Trophoblast cell (in vitro differentiated cells and primary cell): ENCODE measurements at places on chromosomes 5 and 9.

DNA sequence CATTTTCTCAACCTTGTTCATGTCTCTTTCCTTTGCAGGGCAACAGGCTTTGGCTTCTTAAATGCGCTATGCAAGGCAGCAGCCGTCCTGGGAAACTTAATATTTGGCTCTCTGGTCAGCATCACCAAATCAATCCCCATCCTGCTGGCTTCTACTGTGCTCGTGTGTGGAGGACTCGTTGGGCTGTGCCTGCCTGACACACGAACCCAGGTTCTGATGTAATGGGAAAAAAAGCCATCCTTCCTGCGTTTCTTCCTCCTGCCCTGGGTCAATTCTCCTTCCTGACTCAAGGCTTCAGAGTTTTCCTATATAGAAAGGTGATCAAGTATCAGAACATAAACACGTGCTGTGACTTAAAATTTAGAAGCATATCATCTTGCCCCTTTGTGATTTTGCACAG is 77.8 kb upstream of the IQGAP2 start:
- DNase-seq: no peak

GRCh38 chr5:75588666-75589065 is 22.6 kb upstream of the ANKDD1B start:
- no peak for DNase-seq

DNA sequence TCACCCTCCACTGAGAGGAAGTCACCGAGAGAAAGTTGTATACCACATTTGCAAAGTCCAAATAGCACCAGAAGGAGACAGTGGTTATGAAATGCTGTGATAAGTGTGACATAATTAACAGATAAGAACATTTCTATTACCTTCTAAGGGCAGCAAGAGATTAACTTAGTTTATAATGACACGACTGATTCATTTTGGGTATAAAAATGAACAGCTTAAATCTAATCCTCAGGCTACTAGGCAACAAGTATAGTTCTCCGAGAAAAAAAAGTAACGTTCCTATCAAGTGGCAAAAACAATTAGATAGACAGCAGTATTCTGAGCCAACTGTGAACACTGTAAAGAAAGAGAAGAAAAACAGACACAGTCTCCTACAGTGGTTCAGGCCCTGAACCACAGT is 431.2 kb upstream of the GRAMD2B start:
- DNase-seq: no peak

GRCh38 chr5:160167624-160168165 is 48.4 kb upstream of the PWWP2A start:
- peak; percentile 86 for DNase-seq

- DNase-seq: no peak
Measured at GRCh38 chr5:73529081-73529480, 30.8 kb downstream of the BTF3 start.

GRCh38 chr5:36442352-36442751 is 140.7 kb upstream of the RANBP3L start:
- DNase-seq: peak; percentile 99

- DNase-seq: no peak
Measured at GRCh38 chr5:120936652-120937051, 472.6 kb downstream of the PRR16 start.

GRCh38 chr5:116830079-116830478 is 255.5 kb upstream of the SEMA6A start:
- no peak for DNase-seq

- no peak for DNase-seq
Measured at GRCh38 chr9:123424552-123425225, 68.7 kb downstream of the CRB2 start.

DNA sequence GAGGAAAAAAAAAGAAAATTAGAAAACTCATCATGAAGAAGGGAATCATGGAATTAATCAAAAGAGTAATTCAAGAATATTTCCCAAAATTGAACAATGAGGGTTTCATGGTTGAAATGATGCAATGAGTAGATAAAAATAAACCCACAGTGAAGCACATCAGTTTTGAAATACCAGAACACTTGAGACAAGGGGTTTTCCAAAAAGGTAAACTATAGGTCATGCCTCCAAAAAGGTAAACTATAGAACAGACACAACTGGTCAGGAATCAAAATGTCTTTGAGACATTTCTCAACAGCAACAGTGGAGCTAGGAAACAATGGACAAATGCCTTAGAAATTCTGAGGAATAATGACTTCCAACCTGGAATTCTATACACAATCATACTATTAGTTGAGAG is 60.2 kb upstream of the PCSK5 start:
- DNase-seq: no peak

GRCh38 chr5:39040875-39041274 is 33.3 kb downstream of the RICTOR start:
- no peak for DNase-seq

- peak; percentile 22 for DNase-seq
Measured at GRCh38 chr9:133581513-133582343, 27.5 kb downstream of the FAM163B start.

- DNase-seq: no peak
Measured at GRCh38 chr5:14810282-14810681, 61.3 kb downstream of the ANKH start.

DNA sequence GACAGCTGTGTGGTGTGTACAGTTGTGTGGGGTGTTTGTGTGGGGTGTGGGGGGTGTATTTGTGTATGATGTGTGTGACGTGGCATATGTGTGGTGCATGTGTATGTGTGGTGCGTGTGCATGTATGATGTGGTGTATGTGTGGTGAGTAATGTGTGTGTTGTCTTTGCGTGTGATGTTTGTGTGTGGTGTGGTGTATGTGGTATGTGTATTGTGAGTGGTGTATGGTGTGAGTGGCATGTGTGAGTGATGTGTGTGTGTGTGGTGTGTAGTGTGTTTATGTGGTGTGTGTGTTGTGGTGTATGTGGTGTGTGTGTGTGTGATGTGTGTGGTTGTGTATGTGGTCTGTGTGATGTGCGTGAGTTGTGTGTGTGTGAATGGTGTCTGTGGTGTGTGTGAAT is 191.1 kb downstream of the MELK start:
- DNase-seq: no peak

DNA sequence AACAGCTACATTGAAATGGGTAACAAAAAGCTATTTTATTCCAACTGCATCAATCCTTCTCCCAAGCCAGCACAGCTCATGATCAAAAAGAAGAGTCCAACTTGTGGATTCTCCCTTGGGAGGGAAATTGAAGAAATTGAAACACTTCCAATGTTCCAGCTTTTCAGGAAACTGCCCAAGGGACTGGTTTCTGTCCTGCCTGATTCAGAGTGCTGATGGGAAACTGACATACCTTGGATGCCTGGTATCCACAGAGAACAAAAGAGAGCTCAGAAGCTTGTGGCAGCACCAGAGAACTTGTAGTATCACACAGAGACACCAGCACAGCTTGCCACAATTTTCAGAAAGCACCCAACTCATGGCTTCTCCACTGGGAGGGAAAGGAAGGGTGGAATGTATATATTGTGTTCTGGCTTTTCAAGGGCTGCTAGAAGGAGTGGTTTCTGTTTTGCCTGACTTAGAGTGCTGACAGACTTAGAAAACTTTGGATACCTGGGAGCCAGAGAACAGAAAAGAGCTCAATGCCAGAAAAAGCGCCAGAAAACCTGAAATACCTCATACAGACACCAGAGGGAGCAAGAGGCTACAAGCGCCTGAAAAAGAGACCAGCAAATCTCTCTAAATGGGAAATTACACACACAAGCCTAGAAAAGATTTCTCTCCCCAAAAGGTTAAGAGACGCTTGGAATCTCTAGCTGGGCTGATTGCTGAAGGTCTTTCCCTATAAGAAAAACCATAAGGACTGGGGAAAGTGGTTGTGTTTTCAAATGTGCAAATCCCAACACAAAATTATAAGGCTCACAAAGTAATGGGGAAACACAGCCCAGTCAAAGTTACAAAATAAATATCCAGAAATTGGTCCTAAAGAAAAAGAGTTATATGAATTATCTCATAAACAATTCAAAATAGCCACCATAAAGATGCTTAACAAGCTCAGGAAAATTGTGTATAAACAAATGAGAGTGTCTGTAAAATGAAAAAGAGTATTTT is 178.8 kb downstream of the SPOCK1 start:
- peak; percentile 40 for DNase-seq

GRCh38 chr5:41127967-41128690 is 57.0 kb upstream of the MROH2B start:
- DNase-seq: no peak
